ENCODE measurements at places on chromosomes 1 and 21.
A peak's percentile ranks its signal among the peaks of the same experiment; 100 is the strongest.

- DNase-seq = no peak
These were observed 16.3 kb upstream of the CD2 start for GRCh38 chr1:116737855-116738321.

DNA sequence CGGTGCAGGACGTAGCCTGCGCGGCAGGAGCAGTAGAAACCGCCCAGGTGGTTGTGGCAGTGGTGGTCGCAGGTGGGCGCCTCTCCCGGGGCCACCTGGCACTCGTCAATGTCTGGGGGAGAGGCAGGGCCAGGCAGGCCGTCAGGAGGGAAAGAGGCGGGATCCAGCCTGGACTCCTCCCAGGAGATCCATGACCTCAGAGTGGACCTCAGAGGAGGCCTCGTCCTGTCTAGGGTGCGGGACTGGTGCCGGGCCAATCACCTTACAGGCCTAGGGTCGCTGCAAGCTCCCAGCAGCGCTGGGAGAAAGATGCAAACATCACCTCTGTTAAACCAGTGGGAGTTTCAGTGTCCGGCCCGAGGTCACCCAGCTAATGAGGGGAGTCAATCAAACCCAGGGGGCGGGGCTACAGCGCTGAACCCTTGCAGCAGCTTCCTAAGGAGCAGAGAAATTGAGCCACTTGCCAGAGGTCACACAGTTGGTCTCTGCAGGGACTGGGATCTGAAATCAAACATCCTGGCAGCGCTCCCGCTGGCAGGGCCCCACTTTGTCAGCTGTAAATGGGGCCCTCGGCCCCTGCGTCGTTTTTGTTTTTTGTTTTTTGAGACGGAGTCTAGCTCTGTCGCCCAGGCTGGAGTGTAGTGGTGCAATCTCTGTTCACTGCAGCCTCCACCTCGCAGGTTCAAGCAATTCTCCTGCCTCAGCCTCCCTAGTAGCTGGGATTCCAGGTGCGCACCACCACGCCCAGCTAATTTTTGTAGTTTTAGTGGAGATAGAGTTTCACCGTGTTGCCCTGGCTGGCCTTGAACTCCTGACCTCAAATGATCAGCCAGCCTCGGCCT is 1.4 kb downstream of the MASP2 start:
- DNase-seq = no peak

DNA sequence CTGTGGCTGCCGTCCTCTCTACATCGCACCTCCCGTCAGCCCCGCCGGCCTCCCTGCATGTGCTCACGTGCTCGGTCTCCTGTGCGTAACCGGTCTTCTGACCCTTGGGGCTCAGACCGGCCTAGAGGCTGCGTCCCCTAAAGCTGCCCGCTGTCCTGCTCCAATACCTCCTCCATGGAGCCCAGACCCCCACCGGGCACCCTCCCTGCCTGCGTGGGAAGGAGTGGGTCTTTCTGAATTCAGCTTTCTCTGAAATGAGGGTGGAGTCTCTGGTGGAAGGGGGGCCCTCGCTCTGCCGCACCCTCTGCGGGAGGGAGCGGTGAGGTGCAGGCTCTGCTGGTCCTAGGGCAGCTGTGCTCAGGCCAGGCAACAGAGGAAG is 18.7 kb upstream of the POFUT2 start:
- DNase-seq = no peak

DNA sequence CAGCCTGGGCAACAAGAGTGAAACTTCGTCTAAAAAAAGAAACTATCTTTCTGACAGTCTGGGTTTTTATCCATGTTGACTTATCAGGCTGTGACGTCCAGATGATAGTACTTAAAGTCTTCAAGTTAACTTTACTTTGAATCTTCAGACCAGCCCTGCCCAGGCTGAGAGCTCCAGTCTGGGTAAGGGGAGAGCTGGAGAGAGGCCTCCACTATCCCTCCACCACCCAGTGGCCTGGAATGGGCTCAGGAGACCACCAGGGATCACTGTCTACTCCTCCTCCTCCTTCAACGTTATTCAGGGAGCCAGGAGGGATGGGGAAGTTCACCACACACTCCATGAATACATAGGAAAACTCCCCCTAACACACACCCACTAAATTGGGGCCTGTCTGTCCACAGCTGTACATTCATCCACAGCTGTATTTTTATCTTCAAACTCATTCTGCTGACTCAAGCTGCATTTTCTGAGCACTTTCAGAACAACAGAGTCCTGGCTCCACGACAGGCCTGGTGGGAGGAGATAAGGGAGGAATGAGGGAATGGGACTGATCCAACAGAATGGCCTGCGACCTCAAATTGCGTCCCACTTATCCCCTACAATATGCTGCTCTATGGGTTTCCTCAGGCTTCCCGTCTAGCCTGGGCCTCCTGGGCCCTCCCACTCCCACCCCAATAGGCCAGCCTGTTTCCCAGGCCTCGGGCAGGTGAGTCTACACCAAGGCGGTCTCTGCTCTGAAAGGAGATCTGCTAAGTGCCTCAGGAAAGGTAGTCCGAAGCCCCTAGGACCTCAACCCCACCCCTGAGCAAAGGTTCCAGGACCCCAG is 1.8 kb downstream of the SLC45A3 start:
- DNase-seq = no peak

DNA sequence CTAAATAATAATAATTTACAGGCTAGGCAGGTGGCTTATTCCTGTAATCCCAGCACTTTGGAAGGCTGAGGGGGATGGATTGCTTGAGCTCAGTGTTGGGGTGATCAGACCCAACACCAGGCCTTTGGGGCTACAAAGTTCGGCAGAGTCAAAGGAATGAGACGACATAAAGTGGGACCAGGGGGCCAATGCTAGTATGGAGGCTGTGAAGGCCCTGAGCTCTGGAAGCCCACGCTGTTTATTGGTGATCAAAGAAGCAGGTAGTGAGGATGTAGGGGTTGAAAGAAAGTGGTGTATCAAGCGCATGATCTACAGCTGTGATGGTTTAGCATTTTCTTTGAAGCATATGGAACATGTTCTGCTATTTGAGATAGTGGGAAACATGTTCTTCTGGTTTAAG is 5.6 kb downstream of the BTBD8 start:
- DNase-seq = no peak

GRCh38 chr1:159598196-159598595 is 10.6 kb downstream of the APCS start:
- no peak for DNase-seq

GRCh38 chr21:41130883-41131282 is 37.1 kb upstream of the BACE2 start:
- no peak for DNase-seq

DNA sequence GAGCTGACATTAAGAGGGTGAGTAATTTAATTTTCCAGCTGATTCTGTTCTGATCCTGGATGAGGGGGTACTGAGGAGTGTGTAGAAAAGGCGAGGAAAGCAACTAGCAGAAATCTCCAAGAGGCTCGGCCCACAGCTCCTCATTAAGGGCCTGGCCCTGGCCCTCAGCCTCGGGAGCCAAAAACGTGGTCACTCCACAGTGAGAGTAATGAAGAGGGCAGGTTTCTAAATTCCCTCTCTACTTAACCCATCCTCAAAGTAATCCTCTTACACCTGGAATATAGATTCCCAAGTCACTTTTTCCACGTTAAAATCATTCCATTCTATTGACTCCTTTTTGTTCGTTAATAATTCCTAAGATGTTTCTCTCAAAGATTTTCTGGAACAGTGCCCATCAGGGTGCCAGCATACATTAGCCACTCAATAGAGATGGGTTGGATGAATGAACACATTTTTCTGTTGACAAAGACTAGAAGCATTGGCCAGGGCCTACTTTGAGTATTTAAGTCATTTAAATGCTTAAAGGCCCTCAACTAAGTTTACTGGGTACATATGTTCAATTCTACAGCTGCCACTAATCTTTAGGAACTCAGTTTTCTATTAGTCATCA is 1.1 kb upstream of the COL11A1 start:
- no peak for DNase-seq

DNA sequence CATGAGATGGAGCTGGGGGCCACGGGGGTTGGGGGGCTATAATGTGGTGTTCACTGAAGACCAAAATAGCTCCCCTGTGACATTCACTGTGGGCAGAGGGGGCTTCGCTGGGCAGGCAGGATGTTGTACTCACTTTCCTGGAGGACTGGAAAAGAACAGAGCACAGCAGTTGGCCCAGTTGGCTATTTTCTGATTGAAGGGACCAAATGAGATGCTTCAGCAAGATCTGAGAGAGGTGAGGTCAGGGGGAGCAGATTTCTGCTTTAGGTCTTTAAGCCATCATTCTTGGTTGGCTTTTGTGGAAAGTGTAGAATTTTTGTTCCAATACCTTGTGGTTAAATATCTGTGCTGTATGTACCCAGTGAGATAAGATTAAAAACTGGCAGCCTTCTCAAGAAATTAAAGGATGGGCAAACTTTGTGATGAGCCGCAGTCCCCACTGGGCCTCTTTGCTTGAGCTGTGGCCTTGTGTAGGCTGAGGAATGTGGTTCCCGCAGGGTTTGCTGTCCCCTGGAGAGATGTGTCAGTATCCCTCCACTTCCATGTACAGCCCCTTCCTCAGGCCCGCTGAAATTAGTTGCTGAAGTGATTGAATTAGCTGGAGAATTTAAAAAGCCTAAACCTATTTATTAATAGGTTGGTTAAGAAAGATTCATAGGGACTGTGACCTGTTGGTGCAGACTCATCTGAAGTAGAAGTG is 80.7 kb downstream of the ATP5PO start:
- DNase-seq = no peak

GRCh38 chr1:236240675-236241074 is 41.1 kb downstream of the ERO1B start:
- DNase-seq = no peak

- DNase-seq = no peak
These were observed 7.4 kb upstream of the GRHL3 start for GRCh38 chr1:24311741-24312140.

DNA sequence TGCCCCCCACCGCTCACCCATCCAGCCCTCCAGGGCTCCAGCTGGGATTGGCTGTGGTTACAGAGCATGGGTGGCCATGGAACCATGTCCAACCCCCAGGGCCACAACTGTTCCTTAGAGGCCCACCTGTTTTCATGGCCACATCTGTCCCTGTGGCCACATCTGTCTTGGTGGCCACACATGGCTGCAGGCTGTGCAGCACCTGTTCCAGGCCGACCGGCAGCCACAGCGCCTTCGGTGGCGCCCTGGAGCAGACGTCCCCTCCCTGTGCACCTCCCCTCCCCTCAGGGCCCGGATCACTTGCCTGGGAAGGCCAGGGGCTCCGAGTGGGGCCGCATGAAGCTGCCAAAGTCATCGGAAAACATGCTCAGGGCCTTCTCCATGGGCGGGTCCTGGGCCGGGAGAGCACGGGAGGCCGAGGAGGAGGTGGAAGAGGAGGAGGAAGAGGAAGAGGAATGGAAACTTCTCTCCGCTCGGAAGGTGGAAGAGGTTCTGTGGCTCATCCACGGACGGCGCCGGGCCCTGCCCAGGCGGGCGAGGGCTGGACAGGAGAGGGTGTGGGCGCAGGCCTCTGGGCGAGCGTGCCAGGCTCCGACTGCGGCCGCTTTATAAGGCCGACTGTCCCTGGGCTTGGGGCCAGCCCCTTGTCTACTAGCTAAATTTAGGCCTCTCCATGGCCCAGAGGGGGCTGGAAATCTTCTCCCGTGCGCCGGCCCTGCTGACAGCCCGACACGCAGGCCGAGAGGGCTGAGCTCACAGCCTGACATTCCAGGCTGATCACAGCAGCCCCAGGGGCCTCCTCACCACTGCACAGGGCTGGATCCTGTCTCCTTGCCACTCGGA is at the start of gene HSPB7:
Gene HSPB7 (minus strand): TSS at position 583 of the 843 bp plus-strand sequence. CDS start 80 bp downstream, at position 503.
- DNase-seq = peak; percentile 65

DNA sequence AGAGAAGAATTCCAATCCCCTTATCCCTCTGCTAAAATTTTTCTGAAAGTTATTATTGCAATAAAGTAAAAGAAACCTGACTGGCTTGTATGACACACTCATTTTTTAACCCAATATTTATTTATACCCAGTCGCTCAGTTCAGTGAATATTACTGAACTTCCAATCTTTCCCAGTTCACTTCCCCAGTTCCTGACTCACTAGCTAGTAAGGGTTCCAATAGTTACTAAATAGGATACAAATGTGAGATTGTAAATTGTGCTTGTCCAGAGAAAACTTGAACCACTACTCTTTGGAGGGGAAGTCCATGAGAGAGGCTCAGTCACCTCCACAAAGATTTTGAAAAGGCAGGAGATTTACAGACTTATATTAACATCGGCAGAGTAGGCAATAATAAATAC is 31.4 kb downstream of the PRDX6 start:
- no peak for DNase-seq

DNA sequence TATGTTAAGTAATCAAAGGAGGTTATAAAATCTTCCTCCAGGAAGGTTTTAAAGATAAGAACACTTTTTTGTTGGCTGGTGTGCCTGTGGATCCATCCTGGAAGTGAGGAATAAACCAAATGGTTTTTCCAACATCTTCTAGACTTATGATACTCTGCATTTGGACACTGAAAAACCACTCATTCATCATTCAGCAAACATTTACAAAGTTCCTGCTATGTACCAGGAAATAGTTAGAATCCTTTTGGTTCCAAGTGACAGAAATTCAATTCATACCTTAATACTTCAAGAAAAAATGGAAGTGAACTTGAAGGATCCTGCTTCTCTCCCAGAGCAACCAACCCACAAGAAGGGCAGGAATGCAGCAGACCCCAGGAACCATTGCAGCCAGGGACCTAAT is 39.6 kb upstream of the PIGC start:
- DNase-seq = no peak

GRCh38 chr21:32712043-32712442 is 15.8 kb downstream of the SYNJ1 start:
- no peak for DNase-seq

- DNase-seq = no peak
These were observed 30.4 kb upstream of the KANK4 start for GRCh38 chr1:62349470-62350233.

- no peak for DNase-seq
These were observed 554.1 kb upstream of the OLFM3 start for GRCh38 chr1:102550729-102551384.

GRCh38 chr1:2812939-2813653 is 11.6 kb upstream of the TTC34 start:
- no peak for DNase-seq

DNA sequence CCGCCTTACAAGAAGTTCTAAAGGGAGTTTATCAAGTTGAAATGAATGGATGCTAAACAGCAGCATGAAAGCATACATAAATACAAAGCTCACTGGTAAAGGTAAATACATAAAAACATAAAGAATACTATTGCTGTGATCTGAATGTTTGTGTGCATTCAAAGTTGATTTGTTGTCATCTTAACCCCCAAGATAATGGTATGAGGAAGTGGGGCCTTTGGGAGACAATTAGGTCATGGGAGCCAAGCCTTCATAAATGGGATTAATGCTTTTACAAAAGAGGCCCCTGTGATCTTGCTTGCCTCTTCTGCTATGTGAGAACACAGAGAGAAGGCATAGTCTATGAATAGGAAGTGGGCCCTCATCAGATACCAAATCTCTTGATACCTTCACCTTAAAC is 209.0 kb upstream of the SAMSN1 start:
- no peak for DNase-seq

GRCh38 chr1:231778009-231778719 is 151.6 kb downstream of the DISC1 start:
- DNase-seq = no peak

DNA sequence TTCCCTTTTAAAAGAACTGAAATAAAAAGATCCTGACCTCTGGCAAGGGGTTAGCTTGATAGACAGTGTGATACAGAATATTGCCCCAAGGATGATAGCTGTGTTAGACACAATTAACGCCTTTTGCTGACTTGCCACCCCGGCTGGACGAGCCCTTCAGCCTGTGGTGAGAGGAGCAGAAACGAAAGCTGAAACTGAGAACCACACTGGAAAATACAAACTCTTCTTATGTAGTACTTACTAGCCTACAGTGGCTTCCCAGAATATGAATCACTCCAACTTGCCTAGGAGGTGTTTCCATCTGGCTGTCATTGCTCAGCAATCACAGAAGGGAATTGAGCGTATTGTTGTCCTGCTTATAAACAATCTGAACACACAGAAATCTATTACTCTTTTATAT is 22.9 kb downstream of the SAMSN1 start:
- DNase-seq = no peak
